ENCODE measurements at places on chromosomes 2 and 18.

DNA sequence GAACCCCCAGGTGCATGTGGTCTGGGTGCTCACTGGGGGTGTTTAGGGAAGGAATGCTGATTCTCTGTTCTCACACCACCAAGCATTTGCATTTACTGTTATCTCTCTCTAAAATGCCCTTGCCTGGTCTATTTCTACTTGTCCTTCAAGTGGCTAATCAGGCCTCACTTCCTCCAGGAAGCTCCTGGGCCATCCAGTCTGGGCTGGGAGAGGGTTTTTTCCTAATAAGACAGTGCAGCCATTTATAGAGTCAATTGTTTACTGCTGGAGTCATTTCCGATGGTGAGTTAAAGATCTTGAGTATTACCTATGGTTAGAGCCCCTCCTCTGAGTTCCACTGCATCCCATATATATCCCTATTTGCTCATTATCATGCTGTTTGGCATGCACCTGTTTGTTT is 25.2 kb upstream of the ITGA6 start:
- DNase-seq: no peak

- DNase-seq: no peak
These were observed 41.4 kb upstream of the ACTR2 start for GRCh38 chr2:65186093-65186868.

GRCh38 chr2:20414806-20415205 is 32.1 kb upstream of the RHOB start:
- DNase-seq: no peak

- DNase-seq: peak; percentile 24
These were observed 249.9 kb downstream of the PLCL1 start for GRCh38 chr2:198054299-198054698.

DNA sequence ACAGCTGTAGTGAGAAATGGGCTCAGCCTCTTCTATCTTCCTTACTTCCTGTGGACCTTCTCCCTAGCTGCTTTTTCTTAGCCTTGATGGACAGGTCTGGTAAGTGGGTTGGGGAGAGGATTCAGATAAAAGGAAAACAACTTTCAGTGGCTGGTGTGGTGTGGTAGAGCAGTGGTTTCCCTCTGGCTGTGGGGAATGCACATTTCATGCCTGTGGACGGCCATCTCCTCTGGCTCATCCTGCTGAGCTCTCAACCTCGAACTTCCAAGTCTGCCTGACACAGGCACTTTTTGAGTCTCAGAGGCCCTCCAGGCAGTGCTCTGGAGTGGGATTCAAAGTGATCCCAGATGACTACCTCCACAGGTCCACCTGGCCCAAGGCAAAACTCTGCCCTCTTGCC is 38.6 kb upstream of the ACADL start:
- DNase-seq: no peak

DNA sequence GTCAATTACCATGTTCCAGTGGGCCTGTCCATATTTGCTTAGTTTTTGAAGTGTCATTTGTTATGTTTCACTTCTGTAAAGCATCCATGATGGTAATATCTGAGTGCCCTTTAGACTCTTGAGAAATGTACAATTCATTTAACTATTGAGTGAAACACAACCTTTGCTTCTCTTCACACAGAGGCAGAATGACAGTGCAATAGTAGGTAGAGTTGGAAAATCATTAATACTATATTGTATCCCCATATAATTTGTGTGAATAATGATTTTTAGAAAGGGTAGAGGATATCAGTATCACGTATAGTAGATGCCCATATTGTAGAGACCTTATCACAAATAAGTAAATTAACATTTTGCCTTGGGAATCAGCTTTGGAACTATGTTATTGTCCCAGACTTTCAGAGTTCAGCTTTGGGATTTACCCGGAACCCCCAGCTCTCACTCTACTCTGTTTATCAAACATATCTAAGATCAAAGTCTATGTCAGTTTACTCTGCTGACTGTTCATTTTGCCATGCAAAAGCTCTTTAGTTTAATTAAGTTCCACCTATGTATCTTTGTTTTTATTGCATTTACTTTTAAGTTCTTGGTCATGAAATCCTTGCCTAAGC is 172.7 kb upstream of the NOL4 start:
- no peak for DNase-seq

- no peak for DNase-seq
These were observed 28.1 kb upstream of the SCYGR2 start for GRCh38 chr2:227570615-227571014.

DNA sequence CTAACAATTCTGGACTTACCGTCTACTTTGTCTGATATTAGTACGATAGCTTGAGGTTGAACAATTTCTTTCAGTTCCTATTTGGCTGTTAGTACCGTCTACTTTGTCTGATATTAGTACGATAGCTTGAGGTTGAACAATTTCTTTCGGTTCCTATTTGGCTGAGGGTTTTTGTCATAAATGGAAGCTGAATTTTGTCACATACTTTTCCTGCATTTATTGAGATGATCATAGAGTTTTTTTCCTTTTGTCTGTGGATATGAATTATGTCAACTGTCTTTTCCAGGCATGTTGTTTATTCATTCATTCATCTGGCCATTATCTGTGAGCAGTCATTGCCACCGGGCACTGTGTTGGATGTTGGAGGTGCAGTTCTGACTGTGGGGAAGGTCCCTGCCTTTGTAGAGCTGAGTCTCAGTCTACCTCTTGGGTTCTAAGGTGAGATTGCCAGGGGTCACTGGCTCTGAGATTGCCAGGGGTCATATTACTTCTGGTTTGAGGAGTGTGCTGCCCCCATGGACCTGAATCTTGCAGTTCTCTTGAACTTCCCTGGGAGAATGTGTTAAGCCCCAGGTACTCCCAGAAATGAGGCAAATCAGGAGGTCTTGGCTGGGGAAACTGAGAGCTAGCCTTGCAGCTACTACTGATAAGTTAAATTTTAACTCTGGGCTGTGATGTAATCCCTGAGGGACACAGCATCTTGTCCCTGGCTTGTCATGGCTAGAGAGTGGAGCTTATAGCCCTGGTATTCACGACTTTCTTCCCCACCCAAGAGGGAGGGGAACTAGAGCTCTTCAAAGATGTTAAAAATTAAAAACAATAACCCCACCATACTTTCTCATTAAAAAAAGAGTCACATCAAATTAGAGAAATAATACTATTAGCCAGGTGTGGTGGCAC is 89.1 kb upstream of the MBOAT2 start:
- DNase-seq: peak; percentile 13

DNA sequence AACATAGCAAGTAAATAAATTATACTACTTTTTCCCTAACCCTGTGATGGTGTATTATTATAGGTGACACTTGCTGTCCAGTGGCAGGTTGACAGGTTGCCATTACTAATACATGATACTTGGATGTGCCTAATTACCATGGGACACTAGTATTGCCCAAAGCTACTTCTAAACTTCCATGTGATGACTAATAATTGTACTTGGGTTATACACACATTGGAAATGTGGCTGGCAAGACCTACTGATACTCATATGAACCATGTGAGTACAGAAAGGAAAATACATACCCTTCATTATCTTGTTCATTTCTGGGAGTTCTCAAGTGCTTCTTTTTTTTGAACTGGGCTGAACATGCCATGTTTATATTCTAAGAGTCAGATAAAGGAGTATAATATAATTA is 156.4 kb downstream of the IKZF2 start:
- DNase-seq: no peak

- no peak for DNase-seq
These were observed 241.1 kb upstream of the MMADHC start for GRCh38 chr2:149828520-149829210.

DNA sequence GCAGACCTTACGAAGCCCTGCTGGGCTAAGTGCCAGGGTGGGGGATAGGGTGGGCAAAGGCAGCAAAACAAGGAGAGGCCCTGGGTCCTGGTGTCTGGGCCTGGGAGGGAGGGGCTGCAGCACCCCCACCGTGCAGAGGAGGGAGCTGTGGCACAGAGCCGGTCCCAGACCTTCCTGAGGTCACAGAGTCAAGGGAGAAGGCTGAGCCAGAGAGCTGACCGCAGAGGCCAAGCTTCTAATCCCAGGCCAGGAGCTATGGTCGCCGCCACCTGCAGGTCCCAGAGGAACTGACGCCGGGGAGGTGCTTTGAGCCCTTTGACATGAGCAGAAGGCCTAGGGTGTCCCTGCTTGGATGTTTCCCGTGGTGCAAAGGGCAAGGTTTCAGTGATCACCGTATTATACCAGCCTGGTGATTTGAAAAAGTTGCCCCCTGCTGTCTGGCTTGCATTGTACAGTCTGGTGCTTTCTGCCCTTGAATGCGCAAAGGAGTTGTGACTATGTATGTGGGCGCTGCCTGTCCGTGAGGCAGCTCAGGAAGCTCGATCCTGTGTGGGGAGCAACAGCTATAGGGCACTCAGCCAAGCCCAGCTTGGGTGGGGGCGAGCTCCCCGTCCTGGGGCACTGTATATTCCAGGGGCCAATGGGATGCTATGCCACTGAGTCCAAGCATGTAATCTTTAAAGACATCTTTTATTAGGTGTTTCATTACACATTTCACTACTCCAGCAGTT is 44.3 kb downstream of the EDAR start:
- DNase-seq: no peak

DNA sequence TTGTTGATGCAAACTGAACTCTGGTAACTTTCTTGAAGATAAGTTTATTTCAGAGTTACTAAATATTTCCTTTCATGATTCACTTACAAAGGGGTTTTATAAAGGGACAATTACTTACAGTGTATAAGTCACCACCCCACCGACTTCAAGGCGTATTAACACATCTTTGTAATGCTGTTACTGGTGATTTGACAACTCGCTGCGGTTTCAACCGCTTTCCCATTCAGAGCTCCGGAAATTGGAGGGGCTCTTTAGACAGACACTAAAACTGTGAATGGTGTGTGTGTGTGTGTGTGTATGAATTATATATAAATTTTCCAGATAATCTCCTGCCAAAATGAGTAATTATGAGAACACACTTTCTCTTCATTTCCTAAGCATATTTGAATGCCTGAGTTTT is 4.9 kb downstream of the TM4SF20 start:
- DNase-seq: peak; percentile 74

DNA sequence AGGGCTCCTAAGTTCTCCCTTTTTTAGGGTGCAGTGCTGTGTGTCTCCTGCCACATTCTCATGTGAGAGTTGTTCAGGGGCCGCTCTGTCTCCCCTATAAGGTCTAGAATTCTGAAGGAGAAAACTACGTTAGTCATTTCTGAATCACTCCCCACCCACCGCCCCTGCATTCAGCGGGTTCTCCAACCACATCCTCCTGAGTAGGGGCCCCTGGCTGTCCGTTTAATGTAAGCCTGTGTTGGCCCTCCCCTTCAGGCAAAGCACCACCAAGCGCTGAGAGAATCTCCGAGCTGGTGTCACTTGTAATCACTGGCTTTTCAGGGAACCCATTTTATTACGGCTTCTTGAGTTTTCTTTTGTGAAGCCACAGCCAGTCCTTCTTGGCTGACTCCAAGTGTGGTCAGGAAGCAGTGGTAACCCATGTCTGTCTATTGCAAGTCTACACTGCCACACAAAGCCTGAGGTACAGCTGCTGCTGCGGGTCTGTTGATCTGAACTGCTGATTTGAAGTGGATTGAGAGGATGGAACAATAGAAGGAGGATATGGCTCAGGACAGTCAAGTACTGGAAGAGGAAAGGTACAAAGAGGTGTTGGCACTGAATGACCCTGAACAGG is 16.9 kb downstream of the LCT start:
- DNase-seq: peak; percentile 68

DNA sequence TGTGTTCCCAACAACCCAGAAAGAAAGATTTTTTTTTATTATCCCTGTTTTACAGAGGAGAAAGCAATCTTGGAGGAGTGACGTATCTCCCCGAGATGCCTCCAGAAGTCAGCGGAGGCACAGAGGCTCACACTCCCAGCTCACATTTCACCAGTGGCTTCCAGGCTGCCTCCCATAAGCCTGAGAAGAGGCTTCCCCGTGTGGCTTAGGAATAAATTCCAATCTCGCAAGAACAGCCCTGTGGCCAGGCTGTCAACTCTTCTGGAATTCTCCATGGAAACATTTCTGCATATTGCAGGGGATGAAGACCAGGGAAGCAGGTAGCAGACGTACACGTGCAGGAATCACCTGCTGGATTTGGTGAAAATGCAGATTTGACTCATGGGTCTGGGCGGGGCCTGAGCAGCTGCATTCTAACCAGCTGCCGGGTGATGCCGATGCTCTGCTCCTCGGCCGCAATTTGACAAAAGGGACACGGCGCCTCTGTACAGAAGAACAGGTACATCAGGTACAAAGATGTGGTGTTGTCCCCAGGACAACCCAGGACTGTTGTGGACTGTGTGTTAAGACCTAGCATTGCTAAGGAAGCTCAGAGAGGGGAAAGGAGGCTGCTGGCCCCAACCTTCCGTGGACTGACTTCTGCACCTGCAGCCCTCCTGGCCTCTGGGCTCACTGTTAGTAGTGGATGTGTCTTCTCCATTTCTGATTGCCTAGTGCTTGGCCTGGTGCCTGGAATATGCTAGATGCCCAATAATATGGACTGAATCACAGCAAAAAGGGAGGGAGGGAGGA is 114.2 kb upstream of the ID2 start:
- DNase-seq: no peak

Measured in suppressor macrophage treated with lipopolysaccharide for 1 hour (primary cell).